ENCODE measurements at places on chromosomes 12 and 14.
A peak's percentile ranks its signal among the peaks of the same experiment; 100 is the strongest.

DNA sequence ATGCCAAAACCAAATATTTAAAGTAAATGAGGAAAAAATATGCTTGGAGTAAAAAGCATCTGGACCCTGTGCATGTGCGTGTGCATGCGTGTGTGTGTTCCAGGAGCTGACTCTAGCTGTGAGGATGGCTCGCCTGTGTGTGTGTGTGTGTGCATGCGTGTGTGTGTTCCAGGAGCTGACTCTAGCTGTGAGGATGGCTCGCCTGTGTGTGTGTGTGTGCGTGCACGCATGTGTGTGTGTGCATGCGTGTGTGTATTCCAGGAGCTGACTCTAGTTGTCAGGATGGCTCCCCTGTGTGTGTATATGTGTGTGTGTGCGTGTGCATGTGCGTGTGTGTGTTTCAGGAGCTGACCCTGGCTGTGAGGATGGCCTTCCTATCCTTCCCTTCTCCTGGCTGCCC, 357.7 kb downstream of the CACNA1C start:
- ATAC-seq = no peak

DNA sequence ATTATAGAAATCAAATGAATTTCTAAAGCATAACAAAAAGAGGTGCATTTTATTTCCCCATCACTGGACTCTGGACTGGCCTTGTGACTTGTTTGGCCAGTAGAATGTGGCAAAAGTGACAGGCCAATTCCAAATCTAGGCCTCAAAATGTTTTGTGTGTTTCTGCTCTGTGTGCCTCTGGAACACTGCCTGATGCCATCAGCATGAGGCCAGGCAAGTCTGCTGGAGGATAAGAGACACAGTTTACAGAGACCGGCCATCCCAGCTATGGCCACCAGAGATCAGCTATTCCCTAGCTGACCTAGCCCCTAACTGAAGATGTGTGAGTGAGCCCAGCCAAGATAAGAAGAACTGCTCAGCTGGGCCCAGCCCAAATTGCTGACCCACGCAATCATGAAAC, 32.9 kb downstream of the ASCL1 start:
- no peak for ATAC-seq

DNA sequence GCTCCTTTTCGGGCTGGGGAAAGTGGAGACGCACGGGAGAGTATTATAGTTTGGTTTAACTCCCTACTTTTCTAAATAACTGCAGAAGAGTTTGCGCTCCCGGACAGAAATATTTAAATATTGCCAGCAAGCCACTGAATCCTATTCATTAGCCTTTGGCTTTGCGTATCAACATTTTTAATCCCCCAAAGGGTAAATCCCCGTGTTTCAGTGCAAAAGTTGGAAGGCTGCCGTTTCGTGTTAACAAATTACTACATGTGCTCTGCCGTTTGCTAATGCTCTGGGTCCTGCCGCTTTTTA, 372 bp upstream of the DPF3 start:
- no peak for ATAC-seq

GRCh38 chr12:44002607-44003006, 166.7 kb downstream of the TMEM117 start:
- no peak for ATAC-seq

DNA sequence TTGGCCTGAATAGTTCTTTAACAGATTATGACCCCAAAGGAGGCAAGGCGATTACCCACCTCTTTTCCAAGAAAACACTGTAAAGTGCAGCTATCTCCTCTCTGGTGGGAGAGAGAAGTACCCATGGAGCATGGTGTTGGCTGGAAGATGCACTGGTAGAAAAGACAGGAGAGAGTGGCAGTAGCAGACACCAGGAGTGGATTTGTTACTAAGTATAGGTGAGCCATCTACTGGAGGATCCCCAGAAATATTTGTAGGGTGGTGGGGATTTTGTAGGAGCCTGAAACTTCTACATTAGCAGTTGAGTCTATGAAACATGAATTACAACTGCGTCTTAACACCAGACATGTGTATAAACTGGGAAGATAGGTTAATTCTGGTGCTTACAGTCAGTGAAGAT, 148.0 kb downstream of the SLC38A4 start:
- ATAC-seq = peak; percentile 45

- no peak for ATAC-seq
Observed at GRCh38 chr12:116896411-116896924, 14.3 kb upstream of the FBXW8 start.

GRCh38 chr12:76135456-76135855, 51.0 kb upstream of the NAP1L1 start:
- no peak for ATAC-seq

GRCh38 chr14:98226411-98226810, 1045.6 kb downstream of the BCL11B start:
- no peak for ATAC-seq

- no peak for ATAC-seq
Observed at GRCh38 chr12:98838231-98838647, 193.1 kb downstream of the APAF1 start.

GRCh38 chr12:76859611-76860010, 19.2 kb downstream of the CSRP2 start:
- no peak for ATAC-seq

GRCh38 chr12:105214670-105215375, 21.2 kb downstream of the APPL2 start:
- no peak for ATAC-seq

- ATAC-seq = no peak
Observed at GRCh38 chr14:85380881-85381280, 149.1 kb upstream of the FLRT2 start.

GRCh38 chr14:61661471-61662400, 33.6 kb upstream of the HIF1A start:
- ATAC-seq = peak; percentile 44

GRCh38 chr12:61254225-61254624, 1006.0 kb upstream of the USP15 start:
- no peak for ATAC-seq

- no peak for ATAC-seq
Observed at GRCh38 chr12:59916988-59917387, 321.2 kb downstream of the SLC16A7 start.

DNA sequence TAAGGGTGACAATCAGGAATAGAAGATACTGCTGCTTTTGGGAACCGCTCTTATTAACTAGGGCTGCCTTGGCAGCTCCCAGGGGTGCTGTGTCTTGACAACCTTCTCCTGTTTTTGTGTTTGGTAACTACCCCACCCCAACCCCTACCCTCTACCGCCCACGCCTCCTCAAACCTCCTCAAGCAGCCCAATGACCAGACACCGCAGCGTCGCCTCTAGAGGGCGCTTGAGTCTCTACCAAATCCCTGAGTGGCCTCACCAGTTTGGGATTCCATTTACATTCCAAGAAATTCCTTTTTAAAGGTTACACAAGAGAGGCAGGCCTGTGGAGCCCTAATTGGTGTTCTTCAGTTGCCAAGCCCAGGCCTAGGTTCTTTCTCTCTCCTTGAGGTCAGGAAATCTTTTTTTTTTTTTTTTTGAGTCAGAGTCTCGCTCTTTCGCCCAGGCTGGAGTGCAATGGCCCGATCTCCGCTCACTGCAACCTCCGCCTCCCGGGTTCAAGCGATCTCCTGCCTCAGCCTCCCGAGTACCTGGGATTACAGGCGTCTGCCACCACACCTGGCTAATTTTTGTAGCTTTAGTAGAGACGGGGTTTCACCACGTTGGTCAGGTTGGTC, 72.4 kb upstream of the USP44 start:
- ATAC-seq = peak; percentile 54

DNA sequence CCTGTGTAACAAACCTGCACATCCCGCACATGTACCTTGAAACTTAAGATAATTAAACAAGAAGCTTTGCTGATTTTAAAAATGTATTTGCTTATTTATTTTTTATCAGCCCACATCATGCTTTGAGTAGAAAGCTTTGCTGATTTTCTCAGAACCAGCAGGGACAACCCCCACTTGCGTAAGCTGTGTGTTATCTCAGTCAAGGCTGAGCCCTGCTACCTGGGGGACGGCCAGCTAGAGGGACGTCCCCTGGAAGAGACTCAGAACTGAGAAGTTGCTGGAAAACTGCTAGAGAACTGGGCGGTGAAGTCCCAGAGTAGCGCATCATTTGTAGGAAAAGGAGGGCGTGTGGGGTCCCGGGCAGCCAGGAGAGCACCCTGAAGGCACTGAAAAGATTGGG, 4.1 kb upstream of the PLEK2 start:
- ATAC-seq = no peak

DNA sequence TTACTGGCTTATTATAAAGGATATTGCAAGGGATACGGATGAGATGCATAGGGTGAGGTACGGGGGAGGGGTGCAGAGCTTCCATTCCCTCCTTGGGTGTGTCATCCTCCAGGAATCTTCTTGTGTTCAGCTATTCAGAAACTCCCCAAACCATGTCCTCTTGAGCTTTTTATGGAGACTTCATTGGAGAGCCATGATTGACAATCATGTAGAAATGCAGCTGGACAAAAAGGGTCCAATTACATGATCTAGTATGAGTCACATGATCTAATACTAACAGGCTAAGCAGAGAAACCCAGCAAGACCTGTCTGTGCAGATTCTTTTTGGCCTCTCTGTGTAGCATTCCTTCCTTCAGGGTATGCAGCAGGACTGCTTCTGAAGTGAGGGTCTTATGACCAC, 23.9 kb upstream of the FLVCR2 start:
- ATAC-seq = no peak

DNA sequence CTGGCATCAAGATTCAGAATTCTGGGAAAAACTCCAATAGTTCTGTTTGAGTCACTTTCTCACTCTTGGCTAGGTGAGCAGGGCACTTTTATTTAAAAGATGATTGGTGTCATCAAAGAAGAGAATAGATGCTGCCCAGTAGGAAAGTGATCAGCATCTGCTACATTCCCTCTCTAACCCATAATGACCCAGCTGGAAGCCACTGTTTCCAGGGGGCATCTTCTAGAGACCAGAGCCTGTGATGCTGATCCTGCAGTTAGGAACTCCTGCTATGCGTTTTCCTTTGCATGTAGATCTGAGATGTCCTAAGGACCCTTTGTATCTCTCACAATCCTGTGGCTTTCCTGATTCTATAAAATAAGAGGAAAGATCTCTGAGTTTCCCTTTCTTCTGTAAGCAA, 79.9 kb upstream of the TMTC1 start:
- ATAC-seq = no peak

GRCh38 chr14:59337141-59337611, 128.0 kb downstream of the GPR135 start:
- no peak for ATAC-seq

- ATAC-seq = no peak
Observed at GRCh38 chr14:64515053-64515452, 10.5 kb downstream of the ZBTB1 start.

DNA sequence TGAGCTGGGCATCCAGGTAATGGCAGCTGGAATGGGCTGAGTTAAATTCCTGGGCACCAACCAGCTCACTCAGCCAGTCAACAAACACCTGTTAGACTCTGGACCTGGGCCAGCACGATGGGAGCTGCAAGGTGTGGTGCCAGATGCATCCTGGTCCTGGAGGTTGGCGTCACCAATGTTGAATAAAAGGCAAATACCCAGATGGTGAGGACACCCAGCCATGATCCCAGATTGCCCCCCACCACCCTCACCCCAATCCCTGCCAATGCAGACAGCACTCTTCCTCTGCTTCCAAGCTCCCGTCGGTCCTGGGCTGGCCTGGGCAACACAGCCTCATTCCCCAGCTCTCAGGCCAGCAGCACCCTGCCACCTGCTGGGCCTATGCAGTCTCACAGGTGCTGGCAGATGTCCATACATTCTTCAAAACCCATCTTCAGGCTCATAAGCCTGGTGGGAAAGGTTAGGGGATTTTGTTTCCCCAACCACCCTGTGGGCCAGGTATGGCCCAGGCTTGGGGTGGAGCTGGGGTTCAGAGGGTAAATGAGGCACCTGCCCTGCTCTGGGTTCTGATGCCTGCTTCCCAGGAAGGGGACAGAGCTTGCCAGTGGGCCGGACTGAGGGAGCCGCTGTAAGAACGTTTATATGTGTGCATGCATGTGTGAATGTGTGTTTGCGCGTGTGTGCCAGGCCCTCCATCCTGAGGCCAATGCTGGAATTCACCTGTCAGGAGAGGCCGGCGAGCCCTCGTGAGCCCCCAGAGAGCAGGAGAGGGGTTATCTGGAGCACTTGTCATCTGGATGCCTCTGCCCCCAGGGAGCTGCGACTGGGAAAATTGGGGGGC, 58.0 kb downstream of the LGMN start:
- ATAC-seq = no peak

- ATAC-seq = no peak
Observed at GRCh38 chr12:89874146-89874545, 165.5 kb upstream of the ATP2B1 start.

GRCh38 chr12:66664076-66664475, 14.8 kb downstream of the GRIP1 start:
- ATAC-seq = no peak

DNA sequence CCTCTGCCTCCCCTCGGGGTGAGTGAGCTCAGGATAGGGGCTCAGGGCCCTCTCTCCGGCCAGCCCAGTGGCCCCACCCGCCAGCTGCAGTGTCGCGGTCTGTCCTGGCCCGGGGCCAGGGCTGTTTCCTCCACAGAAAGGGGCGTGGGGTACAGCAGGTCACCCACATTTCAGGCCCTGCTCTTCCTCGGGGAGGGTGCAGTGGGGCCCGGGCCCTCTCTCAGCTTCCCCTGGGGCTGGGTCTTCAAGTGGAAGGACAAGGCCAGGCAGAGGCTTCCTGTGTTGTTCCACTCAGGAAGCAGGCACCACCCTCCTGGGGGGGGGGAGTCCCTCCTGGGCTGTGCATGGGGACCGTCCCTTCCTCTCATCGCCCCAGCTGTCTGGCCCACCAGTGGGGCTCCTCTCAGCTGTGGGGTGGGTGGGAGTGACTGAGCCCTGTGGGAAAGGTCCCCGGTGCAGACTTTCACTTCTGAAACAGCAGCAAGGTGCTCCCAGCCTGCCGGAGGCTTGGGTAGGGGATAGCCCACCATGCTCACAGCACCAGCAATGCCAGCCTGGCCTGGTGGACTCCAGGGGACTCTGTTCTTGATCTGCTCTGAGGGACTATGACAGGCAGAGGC, 3.7 kb downstream of the GPR132 start:
- ATAC-seq = peak; percentile 49

DNA sequence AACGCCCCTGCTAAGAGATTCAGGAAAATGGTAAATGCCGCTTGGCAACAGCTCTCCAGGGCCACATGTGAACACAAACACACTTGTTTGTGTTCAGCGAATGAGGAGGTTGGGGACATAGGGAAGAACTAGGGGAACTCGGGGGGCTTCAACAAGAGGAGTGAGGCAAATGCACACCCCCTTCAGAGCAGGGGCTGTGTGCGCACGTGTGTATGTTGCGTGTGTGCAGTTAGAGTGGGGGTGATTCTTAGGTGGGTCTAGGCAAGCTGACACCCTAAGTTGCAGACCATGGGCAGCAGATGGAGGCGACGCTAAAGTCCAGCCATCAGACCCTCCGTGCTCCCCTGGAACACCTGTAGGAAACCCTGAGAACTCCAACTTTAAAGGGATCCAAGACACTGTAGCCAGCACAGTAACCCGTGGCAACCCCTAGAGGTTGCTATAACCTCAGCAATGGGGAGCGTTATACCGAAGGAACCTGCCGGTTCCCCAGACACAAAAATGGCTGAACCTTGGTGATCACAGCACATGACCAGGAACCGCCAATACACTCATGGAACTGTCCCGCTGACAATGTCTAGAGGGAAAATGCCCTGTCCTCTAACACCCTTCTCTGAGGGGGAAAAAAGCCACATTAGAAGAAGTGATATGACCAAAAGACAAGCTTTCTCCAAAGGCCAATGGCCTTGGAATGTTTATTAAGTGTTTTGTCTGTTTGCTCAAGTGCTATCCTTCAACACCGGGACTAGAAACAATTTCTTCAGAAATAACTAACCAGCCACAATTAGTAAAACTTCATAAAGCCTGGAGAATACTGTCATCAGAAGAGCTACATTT, 86.5 kb upstream of the CEP83 start:
- peak; percentile 42 for ATAC-seq

GRCh38 chr12:79482323-79482722, 208.4 kb downstream of the PAWR start:
- no peak for ATAC-seq

All from activated T-helper 17 cell treated with anti-CD3 and anti-CD28 coated beads, Interleukin-2, amount 50 U/mL, for 72 hours (primary cell).